LHCN-M2 (cell line): ENCODE measurements at places on chromosomes 2 and 18. TPM values are rescaled to one million over a fixed set of nuclear protein-coding genes. Genes with fewer than 3 reads are reported as not detected.

The STAT4 gene
- total RNA-seq: 0.13 and 0.75 TPM in 2 replicates

The FN1 gene
- total RNA-seq: 3,000 and 3,278 TPM in 2 replicates

- DNase-seq: no peak
Observed at GRCh38 chr2:71971493-71971892, 176.2 kb downstream of the CYP26B1 start.

The MGAT5 gene
- 32.5 and 33.1 TPM in 2 replicates for total RNA-seq

DNA sequence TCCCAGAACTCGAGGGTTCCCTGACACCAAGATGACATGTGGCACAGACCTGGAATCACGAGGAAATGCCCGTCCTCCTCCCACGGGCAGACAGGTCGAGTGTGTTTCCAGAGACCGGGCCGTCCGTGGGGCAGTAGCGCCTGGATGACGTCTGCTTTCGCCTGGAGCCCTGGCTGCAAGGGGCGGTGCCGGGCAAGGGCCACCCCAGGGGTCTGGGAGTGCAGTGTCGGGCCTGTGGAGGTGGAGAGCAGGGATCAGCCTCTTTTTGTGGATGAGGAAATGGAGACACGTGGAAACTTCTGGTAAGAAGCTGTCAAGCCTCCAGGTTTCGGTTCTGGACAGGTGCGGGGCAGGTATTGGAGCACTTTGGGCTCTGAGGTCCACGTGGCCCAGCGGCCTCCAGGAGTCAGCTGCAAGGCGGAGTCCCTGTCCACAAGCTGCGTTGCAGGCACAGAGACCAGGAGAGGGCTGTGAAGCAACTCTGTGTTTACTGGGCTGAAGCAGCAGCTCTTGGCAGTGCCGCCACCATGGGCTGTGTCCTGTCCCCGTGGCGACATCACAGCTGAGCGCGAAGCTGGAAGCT lies 25.6 kb downstream of the NFATC1 start:
- no peak for DNase-seq

DNA sequence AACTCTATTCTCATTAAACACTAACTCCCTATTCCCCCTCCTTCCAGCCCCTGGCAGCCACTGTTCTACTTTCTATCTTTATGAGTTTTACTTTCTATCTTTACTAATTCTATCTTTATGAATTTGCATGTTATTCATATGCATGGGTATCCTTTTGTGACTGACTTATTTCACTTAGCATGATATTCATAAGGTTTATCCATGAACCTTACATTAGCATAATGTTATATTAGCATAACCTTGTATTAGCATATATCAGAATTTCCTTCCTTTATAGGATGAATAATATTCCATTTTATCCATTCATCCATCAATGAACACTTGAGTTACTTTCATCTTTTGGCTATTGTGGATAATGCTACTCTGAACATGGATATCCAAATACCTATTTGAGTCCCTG lies 41.8 kb downstream of the MSTN start:
- DNase-seq: no peak

DNA sequence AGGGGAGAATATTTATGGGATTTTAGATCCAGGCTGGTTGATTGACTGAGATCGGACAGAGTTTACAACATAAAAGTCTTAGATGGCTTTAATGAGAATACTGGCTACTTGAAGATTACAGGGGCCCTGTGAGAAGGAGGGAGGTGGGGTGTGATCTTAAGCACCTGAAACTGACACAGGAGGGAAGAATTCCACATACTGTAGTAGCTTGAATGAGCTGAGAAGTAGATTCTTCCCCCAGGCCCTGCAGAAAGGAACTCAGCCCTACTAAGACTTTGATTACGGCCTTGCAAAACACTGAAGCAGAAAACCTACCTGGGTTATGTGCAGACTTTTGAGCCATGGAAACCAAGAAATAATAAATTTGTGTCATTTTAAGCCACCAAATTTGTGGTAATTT lies 1062.9 kb upstream of the GYPC start:
- no peak for DNase-seq

DNA sequence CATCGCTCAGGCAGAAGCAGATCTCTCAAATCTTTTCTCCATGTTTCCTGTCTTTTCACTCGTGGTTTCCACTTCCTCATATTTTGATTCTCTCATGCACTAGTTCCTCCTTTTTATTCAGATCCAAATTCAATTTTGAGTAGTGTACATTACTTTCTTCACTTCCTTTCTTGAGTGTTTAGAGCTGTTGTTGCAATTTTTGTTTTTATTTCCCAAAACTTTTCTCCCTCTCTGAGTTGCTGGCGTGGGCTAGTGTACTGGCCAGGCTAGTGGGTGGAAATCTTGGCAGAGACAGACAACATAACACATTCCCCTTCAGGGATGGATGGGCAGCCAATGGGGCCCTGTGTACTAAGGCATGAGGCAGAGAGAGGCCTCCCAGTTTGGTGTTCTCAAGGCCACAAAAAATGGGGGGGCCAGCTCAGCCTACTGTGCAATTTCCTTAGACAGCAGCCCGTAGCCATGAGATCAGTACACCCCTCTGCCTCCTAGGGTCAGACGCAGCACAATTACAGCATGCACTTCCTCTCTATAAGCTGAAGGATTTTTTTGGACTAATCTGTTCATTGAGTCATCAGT lies 145.1 kb upstream of the PID1 start:
- peak; percentile 74 for DNase-seq

- DNase-seq: peak; percentile 8
Observed at GRCh38 chr2:147456779-147457178, 388.1 kb upstream of the ACVR2A start.

DNA sequence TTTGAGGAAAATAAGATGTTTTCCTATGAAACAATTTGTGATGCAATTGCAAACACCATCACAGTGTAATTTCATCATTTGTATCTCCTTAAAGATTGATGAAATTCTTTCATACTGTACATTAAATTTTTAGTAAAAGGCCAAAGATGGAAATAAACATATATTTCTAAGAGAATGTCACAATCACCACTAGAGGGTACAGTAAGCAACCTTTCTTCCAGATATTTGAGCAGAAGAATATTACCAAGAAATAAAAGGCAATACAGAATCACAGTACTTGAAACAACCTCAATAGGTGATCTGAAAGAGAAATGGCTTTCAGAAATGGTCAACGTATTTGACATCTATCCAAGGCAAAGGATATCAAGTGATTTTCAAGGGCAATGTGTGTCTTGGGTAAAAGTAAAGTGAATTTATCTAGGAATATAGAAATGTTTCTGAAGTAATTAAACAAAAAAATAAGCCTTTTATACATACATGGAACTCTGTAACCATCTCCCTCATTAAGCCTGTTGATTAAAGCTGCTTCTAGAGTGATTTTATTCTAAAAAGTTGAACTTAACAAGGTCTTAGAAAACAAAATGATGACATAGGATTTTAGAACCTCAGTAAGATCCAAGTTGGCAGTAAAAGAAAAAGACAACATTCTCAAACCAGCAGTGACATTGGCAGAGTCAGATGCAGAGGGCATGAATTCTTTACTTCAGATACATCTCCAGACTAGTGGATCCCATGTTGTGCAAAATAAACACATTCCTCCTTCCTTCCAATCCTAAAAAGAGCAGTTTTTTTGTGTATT lies 90.3 kb upstream of the SESTD1 start:
- DNase-seq: peak; percentile 16

The HOXD12 gene
- total RNA-seq: not detected in 2 replicates

GRCh38 chr2:79511320-79511951 lies 1.4 kb upstream of the CTNNA2 start:
- DNase-seq: no peak

- DNase-seq: no peak
Observed at GRCh38 chr2:63837036-63837594, 4.6 kb upstream of the UGP2 start.

The AKAIN1 gene
- total RNA-seq: not detected in 2 replicates

DNA sequence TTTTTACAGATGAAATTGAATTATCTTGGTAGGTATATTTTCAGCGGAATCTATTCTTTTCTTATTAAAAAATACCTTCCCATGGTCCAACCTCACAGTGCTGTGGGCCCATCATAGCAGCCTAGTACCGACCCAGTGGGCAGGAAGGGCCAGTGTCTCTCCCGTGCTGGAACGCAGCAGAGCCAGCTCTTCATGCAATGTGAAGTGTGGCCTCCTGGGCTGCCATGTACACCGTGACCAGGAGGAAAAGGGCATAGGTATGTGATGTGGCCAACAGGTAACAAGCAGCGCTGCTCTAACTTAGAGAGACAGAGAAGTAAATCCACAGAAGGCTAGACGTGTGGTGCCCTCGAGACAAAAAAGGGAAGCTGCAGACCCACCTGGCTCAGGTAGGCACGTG lies 221.1 kb upstream of the SALL3 start:
- DNase-seq: no peak

DNA sequence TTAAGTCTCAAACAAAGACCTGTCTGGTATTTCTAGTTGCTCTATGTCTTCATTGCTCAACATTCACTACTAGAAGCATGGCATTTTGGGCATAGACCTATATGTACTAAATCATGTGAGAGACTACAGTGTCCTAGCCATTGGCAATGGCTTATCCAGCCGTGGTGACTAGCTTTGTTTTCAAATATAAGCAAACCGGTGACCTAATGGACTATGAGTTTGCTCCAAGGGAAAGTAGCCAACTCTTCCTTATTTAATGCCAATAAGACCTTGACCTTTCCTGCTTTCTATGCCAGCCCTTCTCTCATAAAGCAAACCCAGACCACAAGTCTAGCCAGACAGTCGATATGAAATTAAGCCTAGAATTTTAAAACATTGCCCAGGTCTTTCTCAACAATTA lies 113.7 kb upstream of the CREB1 start:
- no peak for DNase-seq

- peak; percentile 76 for DNase-seq
Observed at GRCh38 chr2:146850746-146851145, 994.1 kb upstream of the ACVR2A start.

GRCh38 chr2:95039363-95039762 lies 13.9 kb downstream of the MAL start:
- no peak for DNase-seq

The PLGLB1 gene
- 0.34 and 0.96 TPM in 2 replicates for total RNA-seq

The CLEC4F gene
- not detected in 2 replicates for total RNA-seq

GRCh38 chr2:17995593-17995992 lies 117.1 kb downstream of the KCNS3 start:
- no peak for DNase-seq

DNA sequence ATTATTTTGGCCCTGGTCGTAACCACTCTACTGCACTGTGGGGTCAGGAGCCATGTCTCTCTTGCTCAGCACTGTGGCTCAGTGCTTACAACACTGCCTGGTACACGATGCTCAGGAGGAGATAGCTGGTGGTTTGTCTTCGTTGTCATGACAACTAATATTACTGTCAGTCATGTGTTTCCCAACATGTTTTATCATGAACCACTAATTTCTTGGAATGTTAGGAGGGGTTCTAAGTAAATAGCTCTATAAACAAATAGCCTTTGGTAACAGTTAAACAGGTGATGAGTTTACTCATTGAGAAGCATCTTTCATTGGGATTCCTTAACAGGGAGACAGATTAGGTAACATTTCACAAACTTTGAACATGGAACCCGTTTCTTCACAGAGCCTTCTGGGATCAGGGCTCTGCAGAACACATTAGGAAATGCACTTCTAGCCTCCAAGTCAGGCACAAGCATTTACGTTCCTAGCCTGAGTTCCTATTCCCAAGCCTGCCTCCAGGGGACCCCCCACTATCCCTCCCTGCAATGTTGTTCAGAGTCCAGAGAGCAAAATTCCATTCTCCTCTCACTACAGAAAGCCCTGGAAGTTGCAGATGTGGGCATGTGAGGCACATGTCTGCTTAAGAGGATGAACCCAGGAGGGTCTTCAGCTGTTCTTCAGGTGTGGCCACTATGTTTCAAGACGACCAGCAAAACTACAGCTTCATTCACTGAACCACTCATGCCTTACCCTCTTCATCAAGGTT lies 6.4 kb upstream of the RBM44 start:
- DNase-seq: peak; percentile 28

The TSPYL6 gene
- not detected in 2 replicates for total RNA-seq

The ZRANB3 gene
- 10.4 and 11.5 TPM in 2 replicates for total RNA-seq

DNA sequence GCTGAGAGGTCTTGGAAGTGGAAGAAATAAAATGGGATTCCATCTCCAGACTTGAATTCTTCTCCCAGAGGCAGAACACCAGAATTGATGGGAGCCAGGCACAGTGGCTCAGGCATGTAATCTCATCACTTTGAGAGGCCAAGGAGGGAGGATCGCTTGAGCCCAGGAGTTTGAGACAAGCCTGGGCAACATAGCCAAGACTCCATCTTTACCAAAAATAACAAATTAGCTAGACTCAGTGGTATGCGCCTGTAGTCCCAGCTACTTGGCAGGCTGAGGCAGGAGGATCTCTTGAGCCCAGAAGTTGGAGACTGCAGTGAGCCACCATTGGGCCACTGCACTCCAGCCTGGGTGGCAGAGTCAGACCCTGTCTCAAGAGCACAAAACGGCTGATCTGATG lies 144.3 kb downstream of the C1D start:
- DNase-seq: no peak

- DNase-seq: no peak
Observed at GRCh38 chr2:174248998-174249592, 763 bp upstream of the OLA1 start.

DNA sequence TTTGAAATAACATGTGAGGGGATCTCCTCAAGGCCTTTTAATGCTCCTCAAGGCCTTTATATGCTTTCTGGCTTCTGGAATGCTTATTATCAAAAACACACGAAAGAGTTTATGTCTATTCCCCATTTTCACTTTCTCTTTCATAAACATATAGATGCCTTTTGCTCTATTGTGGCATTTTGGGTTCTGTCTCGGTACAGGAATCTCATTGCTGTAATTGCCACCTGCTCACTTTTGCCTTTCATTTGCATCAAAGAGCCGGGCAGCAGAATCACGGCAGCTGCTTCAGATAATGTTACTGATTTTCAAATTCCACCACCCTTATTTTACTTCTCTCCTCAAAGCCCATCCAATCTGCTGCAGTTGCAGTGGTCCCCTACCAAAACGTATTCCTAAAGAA lies 54.8 kb upstream of the LPIN2 start:
- no peak for DNase-seq

- peak; percentile 21 for DNase-seq
Observed at GRCh38 chr2:88599527-88599926, 27.7 kb downstream of the EIF2AK3 start.

DNA sequence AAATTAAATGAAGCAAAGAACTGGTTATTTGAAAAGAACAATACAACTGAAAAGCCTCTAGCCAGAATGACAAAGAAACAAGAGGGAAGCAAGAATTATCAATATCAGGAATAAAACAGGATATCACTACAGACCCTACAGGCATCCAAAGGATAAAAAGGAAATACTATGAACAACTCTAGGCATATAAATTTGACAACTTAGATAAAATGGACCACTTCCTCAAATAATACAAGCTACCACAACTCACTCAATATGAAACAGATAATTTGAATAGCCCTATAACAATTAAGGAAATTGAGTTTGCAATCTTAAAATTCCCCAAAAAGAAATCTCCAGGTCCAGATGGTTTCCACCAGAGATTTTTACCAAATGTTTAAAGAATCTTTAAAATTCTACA lies 19.8 kb downstream of the RPRD1A start:
- DNase-seq: no peak

GRCh38 chr2:181312515-181312927 lies 144.7 kb upstream of the ITGA4 start:
- no peak for DNase-seq

The C2orf80 gene
- total RNA-seq: not detected in 2 replicates

DNA sequence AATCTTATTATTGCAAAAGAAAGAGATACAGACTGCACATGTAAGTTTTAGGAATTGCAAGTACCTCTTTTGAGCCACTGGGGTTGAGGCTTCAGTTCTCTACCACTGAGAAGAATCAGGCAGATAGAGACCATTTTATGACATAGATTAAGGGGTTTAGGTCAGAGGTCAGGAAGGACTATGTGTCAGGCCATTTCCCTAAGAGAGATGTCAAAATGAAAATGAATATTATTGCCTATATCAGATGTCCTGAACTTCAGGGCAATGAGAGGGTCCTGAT lies 113.7 kb downstream of the GATA6 start:
- no peak for DNase-seq

The PXDN gene
- 122 and 126 TPM in 2 replicates for total RNA-seq
